HFF-Myc (cell line): ENCODE measurements at places on chromosomes 7 and 10.
A peak's percentile ranks its signal among the peaks of the same experiment; 100 is the strongest.

DNA sequence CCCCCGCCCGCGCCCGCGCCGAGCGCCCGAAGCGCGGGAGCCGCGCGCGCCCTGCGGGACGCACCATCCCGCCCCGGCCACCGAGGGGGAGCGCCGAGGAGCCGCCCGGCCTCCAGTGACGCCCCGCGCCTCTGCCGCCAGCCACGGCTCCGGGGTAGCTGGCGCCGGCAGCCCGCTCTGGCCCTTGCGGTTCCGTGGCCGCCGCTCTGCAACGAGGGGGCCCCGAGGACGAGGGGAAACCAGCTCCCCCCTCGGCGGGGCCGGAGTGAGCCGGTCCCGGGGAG lies at the start of gene PAXIP1:
Gene PAXIP1, minus strand, starts transcription at position 33 of the 284 bp plus-strand sequence. CDS start 195 bp downstream, outside the sequence.
- DNase-seq: no peak

GRCh38 chr7:2979201-2979631 lies 64.5 kb downstream of the CARD11 start:
- no peak for DNase-seq

DNA sequence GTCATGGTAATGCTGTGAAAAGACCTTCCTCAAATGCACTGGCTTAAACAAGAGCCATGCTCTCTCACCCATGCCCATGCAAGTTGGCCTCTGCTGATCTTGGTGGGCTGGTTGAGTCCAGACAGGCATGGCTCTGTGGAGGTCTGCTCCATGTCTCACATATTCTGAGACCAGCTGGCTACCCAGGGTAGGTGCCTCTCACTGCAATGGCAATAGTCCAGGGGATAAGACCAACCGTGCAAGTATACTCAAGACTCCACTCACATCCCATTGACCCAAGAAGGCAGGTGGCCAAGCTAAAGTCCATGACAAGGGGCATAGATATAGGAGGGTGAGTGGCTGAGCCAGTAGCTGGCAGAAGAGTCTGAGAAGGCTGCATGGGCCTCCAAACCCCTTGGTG lies 14.2 kb upstream of the EBF3 start:
- no peak for DNase-seq

DNA sequence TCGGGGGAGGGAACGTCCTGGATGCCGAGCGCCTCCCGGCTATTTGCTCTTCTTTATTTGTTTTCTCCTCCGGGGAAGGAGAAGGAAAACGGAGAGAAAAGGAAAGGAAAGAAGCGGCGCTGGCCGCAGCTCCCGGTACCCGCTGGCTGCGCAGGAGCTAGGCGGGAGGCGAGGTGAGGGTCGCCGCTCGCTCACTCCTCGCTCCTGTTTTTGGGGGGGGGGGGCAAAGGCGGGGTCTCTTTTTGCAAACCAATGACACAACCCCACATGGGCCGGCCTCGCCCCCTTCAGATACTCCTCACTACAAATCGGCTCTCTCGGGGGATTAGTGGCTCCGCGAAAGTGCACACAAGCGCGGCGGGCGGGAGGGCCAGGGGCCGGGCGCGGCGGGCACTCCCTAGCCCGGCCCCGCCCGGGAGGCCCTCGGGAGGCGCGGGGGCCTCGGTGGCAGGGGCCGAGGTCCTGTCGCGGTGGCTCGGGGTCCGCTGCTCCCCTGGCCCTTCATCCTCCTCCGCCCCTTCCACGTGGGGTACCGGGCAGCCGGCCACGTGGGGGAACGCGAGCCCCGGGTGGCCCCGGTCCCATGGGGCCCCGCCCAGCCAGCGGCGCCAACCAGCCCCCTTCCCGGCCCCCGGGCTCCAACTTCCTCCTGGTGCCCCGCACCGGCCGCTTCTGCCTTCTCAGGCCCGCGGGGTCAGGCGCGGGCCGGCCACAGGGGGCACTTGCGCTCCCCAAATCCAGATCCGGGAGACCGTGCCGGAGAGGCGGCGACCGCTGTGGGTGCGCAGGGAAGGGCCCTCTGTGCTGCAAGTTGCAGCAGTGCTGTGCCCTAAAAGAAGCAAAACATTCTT lies 718 bp upstream of the CTBP2 start:
- DNase-seq: peak; percentile 68

- DNase-seq: no peak
Observed at GRCh38 chr7:4959893-4960292, 906 bp upstream of the MMD2 start.

GRCh38 chr10:129386415-129387257 lies 80.4 kb upstream of the MGMT start:
- no peak for DNase-seq

- DNase-seq: no peak
Observed at GRCh38 chr7:79515358-79515757, 61.9 kb upstream of the MAGI2 start.

GRCh38 chr10:269440-270074 lies 134.3 kb downstream of the ZMYND11 start:
- DNase-seq: no peak

DNA sequence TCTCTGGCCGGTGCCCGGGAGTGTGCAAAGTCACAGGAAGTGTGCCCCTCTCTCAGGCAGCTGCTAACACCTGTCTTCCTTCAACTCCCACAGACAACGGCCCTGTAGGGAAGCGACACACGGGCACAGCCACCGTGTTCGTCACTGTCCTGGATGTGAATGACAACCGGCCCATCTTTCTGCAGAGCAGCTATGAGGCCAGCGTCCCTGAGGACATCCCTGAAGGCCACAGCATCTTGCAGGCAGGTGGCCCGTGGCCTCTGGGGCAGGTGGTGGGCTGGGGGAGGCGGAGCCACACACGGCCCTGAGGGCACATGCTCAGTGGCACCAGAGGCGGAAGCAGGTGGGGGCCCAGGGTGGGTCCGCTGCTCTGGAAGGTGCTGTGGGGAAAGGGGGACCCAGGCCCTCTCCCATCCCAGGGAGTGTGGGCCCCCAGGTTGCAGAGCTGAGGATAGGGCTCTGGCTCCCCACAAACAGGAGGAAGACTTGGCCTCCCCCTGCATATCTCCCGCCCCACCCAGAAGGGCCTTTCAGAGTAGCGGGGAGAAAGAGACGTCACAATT lies 6.9 kb downstream of the C10orf105 start:
- no peak for DNase-seq

GRCh38 chr10:132461683-132462231 lies 64.8 kb downstream of the PWWP2B start:
- no peak for DNase-seq

GRCh38 chr7:4204513-4205165 lies 477.5 kb upstream of the FOXK1 start:
- no peak for DNase-seq

- no peak for DNase-seq
Observed at GRCh38 chr7:137985253-137985896, 16.5 kb downstream of the CREB3L2 start.

- DNase-seq: no peak
Observed at GRCh38 chr10:101295261-101295660, 58.7 kb upstream of the BTRC start.

DNA sequence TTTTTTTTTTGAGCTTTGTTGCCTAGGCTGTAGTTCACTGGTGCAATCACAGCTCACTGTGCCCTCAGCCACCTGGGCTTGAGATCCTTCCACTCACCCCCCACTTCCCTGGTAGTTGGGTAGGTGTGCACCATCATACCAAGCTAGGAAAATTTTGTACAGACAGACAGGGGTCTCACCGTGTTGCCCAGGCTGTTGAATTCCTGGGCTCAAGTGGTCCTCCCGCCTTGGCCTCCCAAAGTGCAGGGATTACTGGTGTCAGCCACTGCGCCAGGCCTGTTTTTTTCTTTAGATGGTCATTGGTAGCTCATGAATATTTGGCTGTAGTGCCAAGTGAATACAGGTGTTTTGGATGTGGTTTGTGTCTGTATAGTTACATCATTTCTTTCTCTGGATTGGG lies 7.5 kb downstream of the COMTD1 start:
- no peak for DNase-seq

- DNase-seq: no peak
Observed at GRCh38 chr7:104852386-104852785, 161.6 kb upstream of the KMT2E start.

DNA sequence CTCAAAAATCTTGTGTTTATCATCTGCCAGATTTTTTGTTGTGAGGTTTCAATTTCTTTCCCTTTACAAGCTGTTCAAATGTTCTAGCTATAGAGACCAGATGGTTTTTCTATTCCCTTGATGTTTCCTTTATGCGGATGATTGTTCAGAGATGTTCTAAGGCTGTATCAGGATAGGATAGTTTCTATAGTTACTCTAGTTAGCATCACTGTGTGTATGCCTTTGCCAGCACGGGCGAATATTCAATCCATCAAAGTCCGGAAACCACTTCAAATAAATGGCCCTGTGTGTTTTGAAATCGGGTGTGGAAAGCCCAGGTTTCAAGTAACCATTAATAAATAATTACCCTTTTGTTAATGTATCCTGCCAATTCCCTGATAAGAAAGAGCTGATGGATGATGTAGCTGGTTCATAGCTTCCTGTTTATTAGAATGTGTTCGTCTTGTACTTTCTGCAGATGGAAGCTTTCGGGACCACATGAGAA lies 149.8 kb upstream of the PRKCQ start:
- DNase-seq: no peak

DNA sequence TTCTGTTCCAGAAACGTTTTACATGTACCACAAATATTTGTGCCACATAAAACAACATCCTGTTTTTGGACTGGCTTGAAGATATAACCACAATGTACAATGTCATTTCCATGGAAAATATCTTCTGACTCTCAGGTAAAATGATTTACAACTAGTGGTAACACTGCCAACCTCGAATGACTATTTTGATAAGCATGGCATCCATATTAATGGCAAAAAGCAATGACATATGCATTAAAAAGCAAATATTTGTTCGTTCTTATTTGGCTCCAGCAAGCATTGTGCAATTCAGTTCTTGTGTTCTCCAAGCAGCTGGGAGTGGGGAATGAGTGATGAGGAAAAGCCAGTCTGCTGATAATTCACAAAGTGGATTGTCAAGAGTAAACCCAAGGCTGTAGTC lies 289.0 kb downstream of the PLXDC2 start:
- DNase-seq: no peak

- no peak for DNase-seq
Observed at GRCh38 chr7:73960548-73960947, 67.4 kb upstream of the ELN start.

DNA sequence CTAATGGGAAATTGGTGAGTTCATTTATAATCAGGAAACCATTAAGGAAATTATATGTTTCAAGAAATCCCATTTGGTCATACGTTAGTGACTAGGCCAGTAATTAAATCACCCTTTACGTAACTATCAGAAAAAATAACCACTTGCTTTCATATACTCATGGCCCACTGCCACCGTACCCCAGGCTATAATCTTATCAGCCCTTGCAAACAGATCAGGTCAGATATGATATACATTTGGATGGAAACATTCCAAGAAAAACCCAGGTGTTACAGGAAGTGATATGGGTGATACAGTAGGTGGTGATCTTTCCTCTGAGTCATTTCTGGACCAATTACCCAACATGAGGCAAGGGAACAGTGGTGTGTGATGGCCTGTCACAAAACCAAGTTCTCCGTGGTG lies 481.0 kb upstream of the SEMA3A start:
- no peak for DNase-seq

DNA sequence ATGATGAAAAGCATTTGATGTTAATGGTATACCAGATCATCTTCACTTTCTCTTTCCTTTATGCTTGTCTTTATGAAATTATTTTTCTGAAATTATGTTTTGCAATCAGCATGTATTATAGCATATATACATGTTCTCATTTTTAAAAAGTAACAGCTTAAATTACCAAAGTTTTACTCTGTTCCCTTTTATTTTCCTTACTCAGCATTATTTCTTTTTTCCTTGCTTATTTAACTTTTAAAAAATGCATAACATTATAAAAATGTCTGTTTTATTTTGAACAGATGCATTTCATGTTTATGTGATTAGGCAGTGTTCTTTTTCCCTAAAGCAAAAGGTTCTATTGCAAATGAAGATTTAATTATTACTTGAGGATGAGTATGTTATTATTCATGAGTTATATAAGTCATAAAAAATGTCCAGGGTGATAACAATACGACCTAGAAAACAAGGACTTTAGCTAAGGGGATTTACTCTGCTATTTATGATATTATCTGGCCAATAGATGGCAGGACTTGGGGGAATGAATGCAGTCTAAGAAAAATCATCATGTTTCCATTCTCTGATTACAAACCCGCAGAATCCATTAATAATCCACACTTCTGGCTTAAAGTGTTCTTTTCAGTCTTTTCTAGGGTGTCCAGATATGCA lies 38.5 kb downstream of the CABCOCO1 start:
- no peak for DNase-seq

DNA sequence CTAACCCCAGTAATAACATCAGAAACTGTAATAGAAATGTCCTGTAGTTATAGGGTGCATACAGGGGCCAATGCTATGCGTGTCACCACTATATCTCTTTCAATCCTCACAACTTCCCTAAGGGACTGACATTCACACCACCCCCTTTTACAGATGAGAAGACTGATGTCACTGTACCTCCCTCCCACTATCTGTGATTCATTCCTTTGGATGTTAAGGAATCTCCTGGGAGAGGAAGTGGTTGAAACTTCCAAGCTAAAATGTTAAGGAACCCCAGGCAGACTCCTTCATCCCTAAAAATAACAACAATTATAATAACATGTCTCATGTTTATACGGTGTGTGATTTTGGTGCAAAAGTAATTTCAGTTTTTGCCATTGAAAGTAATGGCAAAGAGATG lies 5.4 kb downstream of the COL13A1 start:
- DNase-seq: peak; percentile 77

GRCh38 chr10:34646331-34646730 lies 168.8 kb downstream of the PARD3 start:
- no peak for DNase-seq

DNA sequence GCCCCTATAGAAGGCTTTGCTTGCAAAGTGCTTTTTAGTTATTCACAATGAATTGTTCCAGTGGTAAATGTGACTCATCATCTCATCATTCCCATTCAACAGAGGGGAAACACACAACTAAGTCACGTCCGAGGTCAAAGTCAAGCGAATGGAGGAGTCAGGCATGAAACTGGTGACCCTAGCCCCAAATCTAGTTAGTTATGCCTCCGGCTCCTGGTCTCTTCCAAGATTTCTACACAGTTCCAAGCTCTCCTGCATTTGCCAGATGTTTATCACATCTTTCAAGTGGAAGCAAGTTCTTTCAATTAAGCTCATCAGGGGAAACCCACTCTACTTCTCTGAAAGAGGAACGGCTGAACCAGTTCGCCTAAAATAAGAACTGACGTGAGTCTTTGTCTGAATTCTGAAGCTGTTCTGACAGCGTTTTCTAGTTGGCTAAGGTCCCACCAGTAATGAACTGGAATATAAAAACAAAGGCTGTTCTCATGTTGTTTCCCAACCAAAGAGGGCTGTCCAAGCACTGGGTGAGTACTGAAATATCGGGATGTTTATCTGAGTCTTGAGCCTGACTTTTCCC lies 140.9 kb upstream of the NRBF2 start:
- DNase-seq: no peak
